LHCN-M2 (cell line): ENCODE measurements at places on chromosomes 7 and 10. TPM values are rescaled to one million over a fixed set of nuclear protein-coding genes. Genes with fewer than 3 reads are reported as not detected.

DNA sequence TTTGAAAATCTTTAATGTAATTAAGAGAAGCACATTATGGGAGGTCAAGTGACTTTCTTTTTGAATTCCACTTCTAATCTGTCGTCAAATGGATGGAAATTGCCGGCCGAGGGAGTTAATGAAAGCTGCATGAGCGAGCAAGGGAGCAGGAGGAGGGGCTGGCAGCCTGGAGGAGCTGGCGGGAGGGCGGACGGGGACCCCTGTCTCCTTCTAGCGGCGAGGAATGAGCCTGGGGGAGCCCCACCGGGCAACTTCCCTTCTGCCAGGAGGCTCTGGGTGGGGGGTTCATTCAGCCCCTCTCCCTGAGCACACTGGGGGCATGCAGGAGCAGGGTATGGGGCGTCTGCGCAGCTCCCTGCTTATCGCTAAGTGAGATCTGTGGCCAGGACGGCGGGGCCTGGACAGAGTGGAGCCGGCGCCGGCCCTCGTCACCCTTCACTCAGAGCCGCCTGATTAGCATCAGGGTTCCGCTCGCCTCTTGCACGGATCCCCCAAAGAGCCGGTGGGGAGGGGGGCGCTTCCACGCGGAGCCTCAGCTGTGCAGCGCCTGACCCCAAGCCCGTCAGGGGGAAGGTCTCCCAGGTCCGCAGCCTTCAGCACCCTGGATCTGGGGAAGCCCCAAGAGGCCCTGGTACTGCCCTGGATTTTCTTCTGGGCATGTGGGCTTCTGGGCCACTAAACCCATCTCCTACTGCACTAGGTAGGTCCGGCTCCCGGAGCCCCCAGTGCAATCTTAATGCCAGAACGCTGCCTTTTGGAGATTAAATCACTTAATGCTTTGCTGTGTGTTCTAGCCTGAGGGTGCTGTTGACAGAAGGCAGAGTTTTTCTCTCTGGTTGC, 680.8 kb downstream of the LRMDA start:
- DNase-seq: no peak

Gene POLR2J3
- total RNA-seq: 18.5 and 24.8 TPM in 2 replicates

DNA sequence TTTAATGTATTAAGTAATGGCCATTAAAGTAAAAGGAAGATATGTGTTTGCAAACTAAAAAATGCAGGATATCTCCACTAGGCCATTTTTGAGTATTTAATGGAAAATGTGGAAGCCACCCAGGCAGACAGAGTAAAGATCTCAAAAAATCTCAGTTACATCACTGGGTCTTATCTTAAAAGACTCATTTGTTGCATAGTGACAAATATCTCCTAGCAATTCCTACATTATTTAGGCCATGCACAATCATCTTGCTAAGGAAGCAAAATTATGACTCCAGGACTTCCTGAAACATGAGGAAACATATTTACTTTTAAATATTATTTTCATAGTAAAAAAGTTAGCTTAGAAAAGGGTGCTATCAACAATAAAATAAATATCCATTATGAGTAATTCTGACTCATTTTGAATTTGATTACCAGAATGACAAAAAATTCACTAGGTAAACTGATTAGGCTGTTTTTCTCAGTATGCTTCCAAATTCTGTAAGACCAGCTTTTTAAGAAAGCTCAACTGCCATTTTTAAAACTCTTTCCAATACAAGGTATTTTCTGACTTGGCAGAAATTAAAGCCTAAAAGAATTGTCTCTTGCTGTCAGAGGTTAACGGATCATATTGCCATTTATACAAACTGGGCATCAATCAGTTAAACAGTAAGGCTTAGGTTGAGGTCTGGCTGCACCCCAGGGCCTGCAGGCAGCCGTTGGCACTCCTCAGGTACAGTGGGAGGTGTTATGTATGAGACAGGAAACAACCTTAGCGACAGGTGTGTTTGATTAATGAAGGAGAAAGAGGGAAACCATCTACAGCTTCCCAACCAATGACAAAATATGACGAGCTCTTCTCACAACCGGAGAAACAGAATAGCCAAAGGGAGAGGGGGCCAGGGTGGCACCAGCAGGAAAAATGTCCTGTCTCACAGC, 31.8 kb downstream of the PCLO start:
- DNase-seq: no peak

Gene ENTPD1
- total RNA-seq: 0.11 TPM in 1 of 2 replicates, not detected in the other

Gene NYAP1
- 0.13 and 0.23 TPM in 2 replicates for total RNA-seq

DNA sequence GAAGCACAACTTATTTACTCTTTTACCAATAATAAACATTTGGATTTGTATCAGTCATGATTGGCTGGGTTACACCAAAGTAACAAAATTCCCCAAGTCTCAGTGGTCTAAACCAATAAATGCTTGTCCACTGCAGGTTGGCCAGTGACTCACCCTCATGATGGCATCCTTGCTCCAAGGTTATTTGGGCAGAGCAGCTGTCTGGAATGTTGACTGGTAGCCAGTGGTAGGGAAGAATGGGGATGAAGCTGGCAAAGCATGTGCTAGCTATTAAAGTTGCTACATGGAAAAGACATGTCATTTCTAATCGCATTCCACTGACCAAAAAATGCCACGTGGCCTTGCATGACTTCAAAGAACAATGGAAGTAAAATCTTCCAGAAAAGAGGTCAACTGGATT, 1168.7 kb upstream of the CELF2 start:
- peak; percentile 50 for DNase-seq

- no peak for DNase-seq
Measured at GRCh38 chr7:16779051-16779450, 25.5 kb downstream of the TSPAN13 start.
